Anterior cingulate cortex (tissue), 58 donors: ENCODE measurements at places on chromosomes 5 and 9.

DNA sequence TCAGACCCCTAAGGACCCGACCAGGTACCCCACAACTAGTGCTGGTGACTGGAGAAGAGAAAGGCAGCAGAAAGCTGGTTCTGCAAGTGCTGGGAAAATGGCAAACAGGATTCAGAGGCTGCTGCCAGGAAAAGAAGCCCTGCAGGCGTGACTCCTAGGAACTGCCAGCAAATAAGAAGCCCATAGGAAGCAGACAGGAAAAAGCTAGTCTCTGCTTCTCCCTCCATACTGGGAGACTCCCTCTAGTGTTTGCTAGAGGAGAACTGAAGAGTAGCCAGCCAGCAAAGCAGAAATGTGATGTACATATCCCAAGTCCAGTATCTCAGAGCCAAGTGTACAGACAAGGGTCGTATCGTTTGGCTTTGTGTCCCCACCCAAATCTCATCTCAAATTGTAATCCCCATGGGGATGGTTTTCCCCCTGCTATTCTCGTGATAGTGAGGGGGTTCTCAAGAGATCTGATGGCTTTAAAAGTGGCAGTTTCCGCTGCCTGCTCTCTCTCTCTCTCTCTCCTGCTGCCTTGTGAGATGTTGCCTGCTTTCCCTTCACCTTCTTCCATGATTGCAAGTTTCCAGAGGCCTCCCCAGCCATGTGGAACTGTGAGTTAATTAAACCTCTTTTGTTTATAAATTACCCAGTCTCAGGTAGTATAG, 38.1 kb upstream of the TUSC1 start:
- DNase-seq: peak; percentile 59

- no peak for DNase-seq
Measured at GRCh38 chr5:170628691-170629565, 125.1 kb downstream of the KCNIP1 start.

DNA sequence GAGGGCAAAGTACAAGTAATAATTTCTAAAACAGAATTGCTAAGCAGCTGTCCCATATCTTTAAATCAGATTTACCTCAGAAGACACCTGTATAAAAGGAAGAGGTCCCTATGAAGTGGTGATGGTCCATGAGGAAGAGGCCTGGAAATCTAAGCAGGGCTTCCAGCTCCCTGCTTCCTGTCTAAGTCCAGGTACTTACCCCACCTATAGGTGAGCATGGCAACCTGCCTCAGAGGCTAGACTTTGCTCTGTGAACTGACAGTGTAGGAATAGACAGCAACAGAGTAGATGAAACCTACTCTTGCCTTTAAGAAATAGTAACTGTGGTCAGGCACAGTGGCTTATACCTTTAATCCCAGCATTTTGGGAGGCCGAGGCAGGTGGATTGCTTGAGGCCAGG, 55.8 kb upstream of the ARRDC3 start:
- no peak for DNase-seq

GRCh38 chr5:60374409-60374808, 325.6 kb downstream of the DEPDC1B start:
- DNase-seq: no peak

- no peak for DNase-seq
Measured at GRCh38 chr5:9726931-9727330, 96.8 kb upstream of the TAS2R1 start.

DNA sequence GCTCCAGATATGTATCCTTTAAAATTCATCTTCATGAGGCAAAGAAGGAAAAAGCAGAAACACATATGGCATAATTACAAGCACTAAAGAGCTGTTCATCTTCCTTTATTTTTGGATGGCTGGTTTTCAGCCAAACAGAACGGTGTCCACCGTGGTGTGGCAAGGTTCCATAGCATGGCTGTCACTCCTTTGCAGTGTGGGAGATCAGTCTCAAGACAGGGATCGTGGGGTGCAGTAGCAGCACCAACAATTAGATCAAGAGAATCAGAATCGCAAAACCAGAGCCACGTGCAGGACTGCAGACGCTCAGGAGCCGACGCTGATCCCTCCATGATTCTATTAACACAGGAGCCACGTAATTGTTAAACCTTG, 79.5 kb downstream of the SEMA4D start:
- DNase-seq: no peak

DNA sequence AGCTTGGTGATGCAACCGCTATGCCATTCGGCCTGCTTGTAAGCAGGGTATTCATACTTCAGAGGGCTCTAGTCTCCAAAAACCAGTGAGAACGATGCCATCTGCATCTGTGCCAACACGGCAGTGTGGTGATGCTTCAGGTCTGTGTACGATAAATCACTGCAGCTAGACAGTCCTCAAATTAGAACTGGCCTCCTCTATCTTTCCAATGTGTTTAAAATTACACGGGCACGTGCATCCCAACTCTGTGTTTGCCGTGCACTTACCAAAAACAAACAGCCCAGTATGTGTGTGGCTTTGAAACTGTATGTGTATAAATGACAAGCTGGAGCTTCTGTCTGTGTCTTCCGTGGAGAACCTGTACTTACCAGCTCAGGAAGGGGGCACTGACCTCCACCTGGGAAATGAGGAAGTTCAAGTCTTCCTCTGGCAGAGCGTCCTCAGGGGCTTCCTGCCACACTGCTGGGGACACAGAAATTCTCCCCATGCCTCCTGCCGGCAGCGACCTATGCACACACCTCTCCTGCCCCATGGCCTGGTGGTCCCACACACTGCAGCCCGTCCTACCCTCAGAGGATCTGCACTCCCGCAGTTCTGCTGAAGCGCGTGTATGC, 12.3 kb downstream of the MED10 start:
- no peak for DNase-seq

GRCh38 chr5:93715327-93715726, 26.1 kb downstream of the POU5F2 start:
- no peak for DNase-seq

- no peak for DNase-seq
Measured at GRCh38 chr9:4464911-4465513, 25.3 kb upstream of the SLC1A1 start.

DNA sequence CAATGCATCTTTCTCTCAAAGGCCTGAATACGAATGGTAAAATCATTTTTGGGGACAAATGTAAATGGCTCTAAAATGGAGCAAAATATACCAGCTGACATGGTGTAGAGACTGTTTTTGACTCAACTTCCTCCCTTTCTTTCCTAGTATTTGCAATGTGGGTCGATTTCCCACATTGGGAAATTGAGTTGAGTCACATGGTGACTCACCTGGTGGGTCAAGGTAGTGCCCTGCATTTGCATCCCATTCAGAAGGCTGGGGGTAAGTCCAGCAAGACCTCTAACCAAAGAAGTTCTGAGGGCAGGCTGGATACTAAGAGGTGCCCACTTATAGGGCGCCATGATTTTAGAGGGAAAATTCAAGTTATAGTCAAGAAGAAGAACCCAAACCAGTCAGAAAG, 179.6 kb upstream of the MPDZ start:
- no peak for DNase-seq

DNA sequence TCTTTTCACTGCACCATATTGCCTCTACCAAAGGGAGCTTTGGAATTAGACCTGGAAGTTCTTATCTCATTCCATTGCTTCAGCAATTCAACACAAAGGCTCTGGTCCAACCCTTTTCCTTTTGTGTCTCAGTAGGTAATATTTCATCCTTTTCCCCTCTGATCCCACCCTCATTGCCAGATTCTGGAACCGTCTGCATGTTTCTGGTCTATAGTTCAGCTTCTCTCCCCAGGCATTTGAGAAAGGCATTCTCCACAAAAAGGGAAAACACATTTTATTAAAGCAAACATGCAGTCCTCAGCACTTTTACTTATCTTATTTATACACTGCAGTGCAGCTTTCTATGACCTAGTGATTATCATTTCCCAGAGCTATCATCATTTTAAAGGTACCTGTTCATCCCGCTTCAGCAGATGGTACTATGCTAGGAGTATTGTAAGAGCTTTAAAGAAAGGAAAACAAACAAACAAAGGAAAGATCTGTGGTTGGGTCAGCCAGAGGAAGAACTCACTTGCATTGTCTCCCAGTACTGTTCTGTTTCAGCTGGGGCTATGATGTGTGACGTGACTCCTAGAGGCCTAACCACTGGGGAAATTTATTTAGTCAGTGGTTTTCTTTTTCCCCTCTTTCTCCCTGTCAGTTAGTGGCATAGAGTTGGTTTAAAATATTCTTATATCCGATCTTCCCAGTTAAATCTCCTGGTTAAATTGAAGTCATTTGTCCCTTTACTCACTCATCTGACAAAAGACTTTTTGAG, 269.2 kb downstream of the TMEM38B start:
- DNase-seq: no peak

GRCh38 chr9:23538067-23538402, 288.0 kb downstream of the ELAVL2 start:
- DNase-seq: no peak

DNA sequence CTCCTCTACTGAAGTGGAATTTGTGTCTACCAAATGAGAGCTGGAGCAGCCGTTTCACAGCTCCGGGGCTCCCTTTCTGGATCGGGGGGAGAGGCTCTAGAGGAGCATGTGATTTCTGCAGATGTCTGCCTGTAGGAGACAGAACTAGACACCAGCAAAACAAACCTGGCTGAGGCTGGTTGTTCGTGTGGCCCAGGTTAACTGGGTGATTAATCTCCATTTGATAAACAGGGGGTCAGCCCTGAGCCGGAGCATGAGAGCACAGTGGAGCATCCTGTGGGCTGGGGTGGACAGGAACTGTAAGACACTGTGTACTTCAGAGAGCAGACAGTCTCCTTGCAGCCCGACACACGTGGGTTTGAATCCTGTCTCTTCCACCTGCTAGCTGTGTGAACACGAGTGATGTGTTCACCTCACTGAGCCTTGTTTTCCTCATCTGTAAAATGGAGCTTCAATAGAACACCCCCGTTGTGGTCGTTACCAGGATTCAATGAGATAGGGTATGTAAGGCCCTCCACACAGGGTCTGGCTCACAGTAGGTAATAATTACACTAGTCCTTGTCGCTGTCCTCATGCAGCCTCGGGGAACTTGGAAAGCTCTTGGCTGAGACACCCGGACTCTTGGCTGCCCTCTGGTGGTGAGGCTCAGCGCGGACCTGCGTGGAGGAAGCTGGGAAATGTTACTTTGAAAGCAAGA, 12.9 kb downstream of the CXCL14 start:
- peak; percentile 37 for DNase-seq

DNA sequence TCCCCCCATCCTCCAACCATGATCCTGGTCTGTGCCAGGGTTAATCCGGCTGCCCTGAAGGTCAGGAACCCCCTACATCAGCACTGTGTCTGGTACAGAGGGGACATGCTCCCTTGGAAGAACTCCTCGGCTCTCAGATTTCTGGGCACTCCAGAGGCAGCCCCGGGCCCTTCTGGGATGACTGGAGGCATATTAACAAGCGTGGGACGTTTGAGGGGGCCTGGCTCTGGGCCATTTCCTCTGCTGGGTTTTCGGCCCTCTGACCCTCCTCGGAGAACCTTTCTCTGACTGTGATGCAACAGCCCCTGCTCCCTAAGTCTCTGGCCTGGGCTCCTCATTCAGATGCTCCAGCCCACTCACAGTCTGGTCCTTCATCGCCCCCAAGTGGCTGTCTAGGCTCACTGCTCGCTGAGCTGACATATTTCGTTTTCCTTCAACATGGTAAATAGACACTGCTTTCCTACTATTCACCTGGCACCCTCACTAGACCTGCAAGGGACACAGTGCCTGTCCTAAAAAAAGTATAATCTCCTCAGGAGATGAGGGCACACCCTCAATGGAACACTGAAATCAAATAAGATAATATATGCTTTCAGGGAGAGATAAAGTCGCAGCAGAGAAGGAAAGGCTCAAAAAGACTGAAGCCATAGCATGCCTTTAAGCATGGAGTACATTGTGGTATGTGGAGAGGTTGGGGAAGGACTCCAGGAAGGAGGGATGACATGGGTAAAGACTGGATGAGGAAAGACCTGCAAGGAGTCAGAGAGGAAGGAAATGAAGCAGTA, 404.7 kb upstream of the TRPC7 start:
- DNase-seq: peak; percentile 58

GRCh38 chr9:85268131-85268530, 473.6 kb downstream of the AGTPBP1 start:
- DNase-seq: no peak

DNA sequence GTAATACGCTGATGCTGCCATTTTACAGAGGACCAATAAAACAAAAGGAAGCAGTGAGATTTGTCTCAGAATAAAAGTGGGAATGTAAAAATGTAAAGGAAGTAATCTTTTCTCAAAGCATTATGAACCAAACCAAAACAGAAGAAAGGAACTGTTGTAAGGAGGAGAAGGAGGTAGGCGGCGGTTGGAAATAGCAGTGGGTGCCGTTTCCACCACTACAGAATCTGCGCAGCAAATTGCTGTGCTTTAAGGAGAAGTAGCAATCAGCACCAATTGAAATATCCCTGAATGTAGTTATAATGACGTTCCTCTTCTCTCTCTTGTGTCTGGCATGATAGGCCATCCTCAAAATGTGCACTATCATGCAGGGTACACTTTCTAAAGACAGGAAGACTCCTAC, 455.1 kb upstream of the TLE4 start:
- peak; percentile 1 for DNase-seq

DNA sequence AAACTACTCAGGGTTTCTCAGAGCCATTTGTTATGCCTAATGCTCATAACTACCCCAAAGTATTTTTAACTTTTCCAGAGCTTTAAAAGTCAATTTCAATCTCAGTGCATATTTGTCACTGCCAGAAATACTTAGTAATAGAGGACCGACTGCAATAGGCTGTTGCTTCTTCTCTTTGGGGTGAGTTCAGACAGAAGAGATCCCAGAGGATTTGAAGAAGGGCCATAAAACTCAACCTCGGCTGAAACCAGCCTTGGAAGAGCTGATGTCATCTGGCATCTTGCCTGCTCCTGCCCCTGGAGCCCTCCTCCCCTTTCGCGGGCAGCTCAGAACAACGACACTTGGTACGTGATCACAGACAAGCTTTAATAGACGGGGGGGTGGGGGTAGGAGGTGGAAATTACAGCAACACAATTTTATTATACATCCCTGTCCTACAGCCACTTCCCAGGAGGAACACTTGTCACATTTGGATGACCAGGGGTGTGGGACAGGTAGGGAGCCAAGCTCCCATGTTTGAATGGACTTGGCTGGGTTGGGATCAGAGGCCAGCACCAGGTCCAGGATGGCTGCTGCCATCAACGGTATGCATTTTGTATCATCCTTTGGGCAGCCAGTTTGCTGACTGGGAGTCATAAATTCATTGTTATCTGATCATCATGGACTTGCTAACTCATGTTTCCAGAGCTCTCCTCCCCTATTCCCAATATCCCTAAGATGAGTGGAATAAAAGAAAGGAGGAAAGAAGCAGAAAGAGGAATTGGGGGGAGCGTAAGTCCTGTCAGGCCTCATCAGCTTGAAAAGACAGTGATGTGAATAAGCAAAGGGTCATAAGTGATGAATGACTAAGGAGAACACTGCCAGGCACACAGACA, 186.6 kb upstream of the PANK3 start:
- no peak for DNase-seq

DNA sequence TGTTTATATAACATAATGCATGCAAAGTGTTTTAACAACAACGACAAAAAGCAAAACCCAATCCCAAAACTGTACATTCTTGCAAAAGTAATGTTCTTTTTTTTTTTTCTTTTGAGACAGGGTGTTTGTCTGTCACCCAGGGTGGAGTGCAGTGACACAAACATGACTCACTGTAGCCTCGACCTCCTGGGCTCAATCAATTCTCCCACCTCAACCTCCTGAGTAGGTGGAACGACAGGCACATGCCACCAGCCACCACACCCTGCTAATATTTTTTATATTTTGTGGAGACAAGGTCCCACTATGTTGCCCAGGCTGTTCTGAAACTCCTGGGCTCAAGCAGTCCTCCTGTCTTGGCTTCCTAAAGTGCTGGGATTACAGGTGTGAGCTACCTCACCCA, 13.6 kb upstream of the HAVCR1 start:
- no peak for DNase-seq
